ENCODE measurements at places on chromosomes 4 and X.
A peak's percentile ranks its signal among the peaks of the same experiment; 100 is the strongest.

DNA sequence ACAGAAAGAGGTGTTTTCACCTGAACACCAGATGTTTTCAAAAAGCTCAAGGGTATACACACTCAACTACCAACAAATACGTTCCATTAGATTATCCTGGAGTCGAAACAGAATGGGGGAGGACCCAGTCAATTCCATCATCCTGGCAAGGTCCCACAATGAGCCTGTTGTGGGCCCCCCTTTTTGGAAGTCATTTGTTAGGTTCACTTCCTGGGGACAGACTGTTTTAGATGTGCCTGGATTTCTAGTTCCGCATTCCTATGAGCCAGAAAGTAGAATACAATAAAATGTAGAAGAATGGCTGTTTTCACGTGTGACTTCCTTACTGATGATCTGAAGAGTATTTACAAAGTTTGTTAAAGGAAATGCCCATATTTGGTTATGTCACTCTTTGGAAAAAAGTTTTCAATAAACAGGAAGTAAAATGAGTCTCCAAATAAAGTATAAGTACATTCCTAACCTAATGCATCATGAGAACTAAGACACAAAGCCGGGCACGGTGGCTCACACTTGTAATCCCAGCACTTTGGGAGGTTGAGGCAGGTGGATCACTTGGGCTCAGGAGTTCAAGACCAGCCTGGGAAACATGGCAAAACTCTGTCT, 192.5 kb downstream of the MAML3 start:
- no peak for DNase-seq

- no peak for DNase-seq
These were observed 29.3 kb upstream of the CT47A1 start for GRCh38 chrX:121014826-121015225.

DNA sequence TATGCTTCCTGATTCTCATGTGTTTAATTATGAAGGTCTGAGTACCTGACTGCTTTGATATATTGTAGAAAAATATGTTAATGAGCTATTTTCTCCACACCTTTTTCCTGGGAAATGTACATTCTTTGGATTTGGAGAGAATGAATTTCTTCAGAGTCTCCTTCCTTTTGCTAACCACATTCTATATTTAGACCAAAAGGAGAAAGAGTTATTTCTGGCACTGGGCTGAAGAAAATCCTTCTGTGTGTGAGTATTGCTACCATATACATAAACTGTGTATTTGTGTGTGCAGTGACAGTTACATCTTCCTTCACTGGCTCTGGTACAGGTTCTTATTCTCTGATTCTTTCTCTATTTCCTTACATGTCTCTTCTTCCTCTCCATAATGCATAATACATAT, 44.5 kb upstream of the PGRMC2 start:
- DNase-seq, result no peak

GRCh38 chrX:8741981-8742380, 10.0 kb upstream of the ANOS1 start:
- no peak for DNase-seq

GRCh38 chrX:131763674-131764073, 219.8 kb downstream of the OR13H1 start:
- no peak for DNase-seq

DNA sequence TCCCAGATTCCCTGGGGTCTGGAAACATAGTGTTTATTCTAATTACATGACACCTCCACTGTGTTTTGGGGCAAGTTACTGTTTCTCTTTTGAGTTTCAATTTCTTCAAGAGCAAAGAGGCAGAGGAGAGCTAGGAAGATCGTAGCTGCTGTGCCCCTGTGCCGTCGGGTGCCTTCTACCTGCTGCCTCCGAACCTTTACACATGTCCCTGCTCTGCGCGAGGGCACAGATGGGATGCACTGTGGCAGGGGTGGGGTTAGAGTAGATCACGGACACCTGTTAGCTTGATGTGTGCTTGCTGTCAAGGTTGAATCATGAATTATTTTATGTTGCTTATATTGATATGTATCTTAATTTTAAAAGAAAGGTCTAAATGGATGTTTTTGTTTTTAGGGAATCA, 71.1 kb upstream of the MSANTD1 start:
- DNase-seq, result no peak

- no peak for DNase-seq
These were observed 347.1 kb upstream of the GATB start for GRCh38 chr4:152107736-152108500.

- no peak for DNase-seq
These were observed 61.7 kb downstream of the CT47B1 start for GRCh38 chrX:120813982-120814381.

GRCh38 chrX:153522259-153522658, 4.8 kb downstream of the ATP2B3 start:
- no peak for DNase-seq

- no peak for DNase-seq
These were observed 974.3 kb upstream of the INTU start for GRCh38 chr4:126658411-126658810.

GRCh38 chr4:47413521-47413920, 50.0 kb downstream of the COMMD8 start:
- no peak for DNase-seq

- no peak for DNase-seq
These were observed 48.1 kb downstream of the RAB40AL start for GRCh38 chrX:102985192-102985591.

- DNase-seq, result no peak
These were observed 292.3 kb downstream of the SMARCA1 start for GRCh38 chrX:129230850-129231512.

DNA sequence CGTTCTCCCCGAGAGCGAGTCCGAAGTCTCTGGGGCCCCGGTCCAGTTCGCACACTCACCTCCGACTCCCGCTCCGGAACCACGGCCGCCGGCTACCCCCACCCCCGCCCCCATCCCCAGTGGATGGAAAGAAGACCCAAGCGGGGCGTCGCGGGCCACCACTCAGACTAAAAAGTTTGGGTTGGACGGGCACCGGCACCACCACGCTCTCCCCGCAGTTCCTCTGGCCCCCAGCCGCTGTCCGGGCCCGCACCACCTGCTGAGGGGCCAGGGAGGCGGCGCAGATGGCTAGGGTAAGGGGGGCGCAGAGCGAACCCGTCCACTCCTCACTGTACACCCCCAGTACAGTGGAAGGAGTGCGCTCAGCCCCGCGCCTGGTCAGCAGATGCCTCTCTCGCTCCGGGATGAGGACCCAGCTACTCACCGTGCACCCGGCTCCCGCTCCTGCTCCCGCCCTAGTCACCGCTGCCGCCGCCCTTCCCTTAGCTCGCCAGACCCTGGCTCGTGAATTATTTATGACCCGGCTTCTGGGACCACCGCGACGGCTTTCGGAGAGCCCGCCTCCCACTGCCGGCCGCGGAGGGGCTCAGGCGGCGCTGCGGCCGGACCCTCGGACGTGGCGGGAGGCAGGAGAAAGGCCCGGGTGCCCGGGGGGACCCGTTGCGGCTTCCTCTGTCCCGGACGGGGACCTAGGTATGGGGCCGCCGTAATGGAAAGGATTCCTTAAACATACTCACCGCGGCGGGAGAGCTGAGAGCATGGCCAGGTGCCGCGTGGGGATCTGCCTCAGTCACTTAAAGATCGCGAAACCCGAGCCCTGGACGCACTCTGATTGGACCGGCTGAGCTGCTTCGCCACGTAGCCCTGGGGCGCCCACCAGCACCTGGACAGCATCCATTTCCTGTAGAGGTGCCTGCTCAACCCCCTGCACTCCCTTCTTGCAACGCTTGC, at the start of gene PROM1:
PROM1 (minus strand) TSS at position 783 of the 951 bp plus-strand sequence. CDS start 8,117 bp downstream, outside the sequence.
- DNase-seq, result no peak

DNA sequence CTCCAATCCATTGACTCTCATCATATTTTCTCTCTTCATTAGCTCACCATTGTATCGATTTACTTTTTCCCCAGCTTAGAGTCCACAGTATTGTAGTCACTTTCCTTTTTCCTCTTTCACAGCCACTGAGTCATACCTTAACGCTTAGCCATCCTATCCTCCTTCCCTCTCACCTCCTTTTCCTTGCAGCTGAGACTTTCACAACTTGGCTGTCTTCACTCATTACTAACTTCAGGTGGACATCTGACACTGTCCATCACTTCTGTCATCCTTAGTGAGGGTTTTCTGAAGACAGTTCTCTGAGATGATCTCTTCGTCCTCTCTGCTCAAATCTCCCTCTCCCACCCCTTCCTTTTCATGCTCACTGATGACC, 70.5 kb upstream of the ESX1 start:
- DNase-seq, result peak; percentile 25

GRCh38 chr4:164081371-164081770, 586.9 kb downstream of the TMA16 start:
- DNase-seq, result no peak

DNA sequence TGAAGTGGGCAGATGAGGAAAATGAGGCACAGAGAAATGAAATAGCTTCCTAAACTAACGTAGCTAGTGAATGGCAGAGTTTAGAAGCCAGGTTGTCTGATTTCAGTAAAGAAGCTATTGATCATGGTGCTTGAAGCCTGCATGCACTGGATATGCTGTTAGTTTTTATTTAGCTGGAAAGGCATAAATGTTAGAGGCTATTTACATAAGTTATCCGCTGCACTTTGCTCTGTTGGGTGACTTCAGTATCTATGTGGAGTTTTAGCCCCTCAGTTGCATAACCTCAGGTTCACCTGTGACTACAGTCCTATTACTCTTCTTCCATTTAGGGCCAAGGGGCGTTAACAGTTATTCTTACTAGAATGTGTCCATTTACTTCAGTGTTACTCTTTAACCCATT, 522.4 kb upstream of the RPS6KA3 start:
- DNase-seq, result no peak

Data from amniotic epithelial cell (primary cell).